Skin of body (tissue), 3 donors: ENCODE measurements at places on chromosomes 3 and 15. TPM values are rescaled to one million over a fixed set of nuclear protein-coding genes. Genes with fewer than 3 reads are reported as not detected.

The CDHR4 gene
- not detected for total RNA-seq

The TIMP4 gene
- total RNA-seq: 13.3 TPM

The AGTR1 gene
- total RNA-seq: 39.6 TPM

The TM4SF18 gene
- 16.6 TPM for total RNA-seq

The IL20RB gene
- 15.8 TPM for total RNA-seq

The OIP5 gene
- 3.2 TPM for total RNA-seq

- peak; percentile 37 for DNase-seq
Observed at GRCh38 chr3:160566499-160566898, 1.1 kb upstream of the KPNA4 start.

DNA sequence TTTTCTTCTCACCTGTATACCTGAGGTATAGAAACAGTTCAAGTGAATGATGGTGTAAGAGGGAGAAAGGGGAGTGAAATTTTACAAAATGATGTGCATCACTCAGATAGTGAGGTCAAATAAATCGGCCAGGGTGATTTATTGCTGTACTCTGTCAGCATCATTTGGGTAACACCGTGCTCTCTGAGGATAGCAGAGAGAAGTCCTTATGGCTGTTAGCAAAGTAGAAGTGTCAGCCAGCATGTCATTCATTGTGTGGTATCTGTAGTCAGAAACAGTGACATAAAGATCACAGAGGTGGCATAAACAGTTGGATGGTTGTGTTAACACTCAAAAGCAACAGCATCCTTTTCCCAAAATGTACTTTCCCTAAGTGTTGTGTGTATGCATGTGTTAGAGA, 53.4 kb downstream of the PSMD6 start:
- DNase-seq: no peak

DNA sequence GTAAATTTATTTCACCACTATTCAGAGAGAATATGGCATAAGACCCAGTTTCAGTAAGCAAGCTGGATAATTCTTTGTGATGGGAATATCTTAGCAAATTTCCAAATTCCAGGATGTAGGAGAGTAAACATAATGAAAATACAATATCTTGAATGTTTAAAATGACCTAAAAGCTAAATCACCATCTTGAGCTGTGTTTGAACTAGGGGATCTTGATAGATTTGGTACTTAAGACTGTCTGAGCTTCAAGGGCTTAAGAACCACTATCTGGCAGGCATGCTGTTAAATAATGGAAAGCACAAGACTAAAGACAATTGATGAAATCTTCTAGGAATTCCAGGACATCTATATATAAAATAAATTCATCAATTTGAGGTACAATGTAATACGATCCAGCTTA, 217.7 kb downstream of the ATP8B4 start:
- DNase-seq: no peak

DNA sequence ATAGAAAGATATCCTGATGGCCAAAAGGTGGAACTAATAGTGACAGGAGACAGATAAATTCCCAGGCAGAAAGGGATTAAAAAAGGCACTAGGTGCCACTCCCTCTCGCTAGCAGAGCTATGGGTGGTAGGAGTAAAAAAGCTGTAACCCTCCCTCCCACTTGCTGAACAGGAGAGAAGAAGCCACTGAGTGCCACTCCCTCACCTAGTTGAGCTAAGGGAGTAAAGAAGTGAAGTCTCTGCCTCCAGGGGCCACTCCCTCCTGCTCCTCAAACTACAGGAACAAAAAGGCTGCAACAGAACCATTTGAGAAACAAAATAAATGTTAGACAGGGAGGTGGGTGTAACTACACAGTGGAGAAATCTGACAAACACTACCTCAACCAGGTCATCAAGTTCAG, 276.2 kb upstream of the EPHA6 start:
- no peak for DNase-seq

- peak; percentile 10 for DNase-seq
Observed at GRCh38 chr15:45715528-45715927, 80.7 kb downstream of the SQOR start.

DNA sequence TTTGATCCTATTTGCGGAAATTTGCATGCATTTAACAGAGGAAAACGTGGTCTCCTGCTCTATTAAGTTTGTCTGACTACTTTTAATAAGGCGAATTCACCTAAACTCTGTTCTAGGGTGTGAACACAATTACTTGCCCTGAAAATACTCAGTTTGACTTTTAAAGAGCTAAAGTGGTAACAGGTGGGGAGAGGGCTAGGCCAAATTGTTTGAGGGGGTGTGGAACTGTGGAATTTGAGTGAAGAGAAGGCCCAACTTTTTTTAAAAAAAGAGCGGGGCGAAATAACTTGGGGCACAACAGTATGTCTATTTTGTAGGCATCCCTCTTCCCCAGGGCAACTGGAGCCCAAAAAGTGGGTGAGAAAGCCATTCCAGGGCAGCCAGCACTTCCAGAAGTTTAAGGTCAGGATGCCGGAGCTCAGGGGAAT, 580 bp upstream of the FXR1 start:
- no peak for DNase-seq

GRCh38 chr3:144843099-144843498, 871.5 kb downstream of the DIPK2A start:
- DNase-seq: no peak

DNA sequence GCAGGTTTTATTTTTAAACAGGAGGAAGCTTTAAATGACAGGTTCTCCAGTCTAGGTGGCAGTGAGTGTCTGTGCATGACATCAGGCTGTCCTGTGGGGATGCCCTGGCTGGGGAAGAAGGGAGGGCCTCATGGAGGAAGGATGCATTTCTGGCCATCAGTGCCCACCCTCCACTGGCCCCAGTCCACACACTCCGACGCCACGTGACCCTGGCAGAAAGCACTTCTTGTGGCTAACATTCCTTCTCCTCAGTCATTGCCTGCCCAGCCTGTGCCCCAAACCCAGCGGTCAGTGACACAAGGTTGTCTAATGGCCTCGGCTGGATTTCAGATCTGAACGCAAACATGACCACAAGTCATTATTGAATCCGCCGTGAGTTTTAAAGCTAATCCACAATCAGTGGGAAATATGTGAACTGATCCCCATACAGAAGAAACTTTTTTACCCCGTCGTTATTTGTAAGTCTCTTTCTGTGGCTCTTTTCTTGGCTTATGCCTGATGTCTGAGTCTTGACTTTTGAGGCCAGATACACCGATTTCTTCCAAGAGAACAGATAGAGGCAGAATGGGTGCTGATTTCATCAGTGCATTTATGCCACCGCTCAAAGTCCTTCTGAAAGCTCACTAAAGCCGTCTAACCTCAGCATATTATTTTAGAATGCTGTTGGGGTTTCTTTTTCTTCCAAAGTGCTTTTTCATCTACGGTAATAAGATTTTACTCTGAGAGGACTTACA, 17.3 kb upstream of the LRRK1 start:
- DNase-seq: no peak

GRCh38 chr15:96746665-96747064, 416.2 kb downstream of the NR2F2 start:
- DNase-seq: no peak

GRCh38 chr15:87416591-87417257, 839.8 kb downstream of the NTRK3 start:
- no peak for DNase-seq

DNA sequence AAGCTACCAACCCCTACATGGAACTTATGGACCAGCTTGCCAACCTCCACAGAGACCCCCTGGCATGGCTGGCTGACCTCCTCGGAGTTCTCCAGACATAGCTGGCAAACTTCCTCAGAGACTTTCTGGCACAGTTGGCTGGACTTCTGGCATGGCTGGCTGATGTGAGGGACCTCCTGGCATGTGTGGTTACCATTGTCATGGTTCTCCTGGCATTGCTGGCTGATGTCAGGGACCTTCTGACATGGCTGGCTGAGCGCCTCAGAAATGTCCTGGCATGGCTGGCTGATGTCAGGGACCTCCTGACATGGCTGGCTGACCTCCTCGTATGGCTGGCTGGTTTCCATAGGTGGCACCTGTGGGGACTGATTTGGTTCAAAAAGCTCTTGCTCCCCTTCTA, 17.5 kb downstream of the MAP1A start:
- no peak for DNase-seq

DNA sequence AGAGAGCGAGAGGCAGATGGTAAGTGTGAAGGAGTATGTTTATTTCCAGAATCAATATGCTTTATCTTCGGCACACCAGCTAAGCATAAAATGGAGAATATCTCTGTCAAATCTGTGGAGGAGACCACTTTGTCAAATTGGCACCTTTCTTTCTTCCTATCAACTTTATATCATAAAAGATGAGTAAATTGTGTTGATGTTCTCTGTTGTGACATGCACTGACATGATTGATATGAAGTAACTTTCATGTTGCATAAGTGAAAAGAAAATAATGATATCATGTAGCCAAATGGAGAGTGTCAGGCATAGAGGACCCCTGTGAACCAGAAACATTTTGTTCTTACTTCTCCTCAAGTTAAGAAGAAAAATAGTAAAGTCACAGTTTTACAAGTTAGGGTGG, 753.8 kb downstream of the ZNF385D start:
- no peak for DNase-seq

GRCh38 chr3:187369089-187369447, 883 bp downstream of the RTP4 start:
- no peak for DNase-seq

DNA sequence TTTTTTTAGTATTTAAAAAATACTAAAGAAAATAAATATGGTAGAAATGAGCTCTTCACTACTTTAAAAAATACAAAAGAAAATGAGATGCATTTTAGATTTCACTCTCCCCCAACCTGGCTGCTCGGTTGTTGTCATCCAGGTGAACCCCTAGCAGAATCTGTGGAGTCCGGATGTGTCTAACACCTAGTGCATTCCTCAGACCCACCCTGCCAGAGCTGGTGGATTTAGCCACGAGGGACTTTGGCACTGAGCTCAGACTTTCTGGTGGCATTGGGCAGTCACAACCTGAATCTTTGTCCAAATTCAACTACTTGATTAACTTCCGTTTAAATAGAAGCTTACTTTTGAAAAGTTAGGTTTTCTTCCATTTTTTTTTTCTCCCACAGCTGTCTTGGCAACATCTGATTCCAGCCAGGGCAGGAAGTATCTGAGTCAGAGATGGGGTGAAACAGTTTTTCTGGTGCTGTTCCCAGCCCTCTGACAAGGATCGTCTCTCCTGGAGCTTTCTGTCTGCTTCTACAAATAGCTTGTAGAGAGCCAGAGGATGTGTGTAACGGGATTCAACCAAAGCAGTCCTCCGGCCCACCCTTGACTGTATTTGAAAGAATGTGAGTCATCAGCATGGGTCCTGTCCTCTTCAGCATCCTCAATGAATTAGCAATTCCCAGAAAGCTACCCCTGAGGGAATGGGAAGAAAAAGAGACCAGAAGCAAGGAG, 301.8 kb upstream of the MCTP2 start:
- peak; percentile 43 for DNase-seq

GRCh38 chr15:69662645-69663000, 210.0 kb downstream of the RPLP1 start:
- DNase-seq: no peak

DNA sequence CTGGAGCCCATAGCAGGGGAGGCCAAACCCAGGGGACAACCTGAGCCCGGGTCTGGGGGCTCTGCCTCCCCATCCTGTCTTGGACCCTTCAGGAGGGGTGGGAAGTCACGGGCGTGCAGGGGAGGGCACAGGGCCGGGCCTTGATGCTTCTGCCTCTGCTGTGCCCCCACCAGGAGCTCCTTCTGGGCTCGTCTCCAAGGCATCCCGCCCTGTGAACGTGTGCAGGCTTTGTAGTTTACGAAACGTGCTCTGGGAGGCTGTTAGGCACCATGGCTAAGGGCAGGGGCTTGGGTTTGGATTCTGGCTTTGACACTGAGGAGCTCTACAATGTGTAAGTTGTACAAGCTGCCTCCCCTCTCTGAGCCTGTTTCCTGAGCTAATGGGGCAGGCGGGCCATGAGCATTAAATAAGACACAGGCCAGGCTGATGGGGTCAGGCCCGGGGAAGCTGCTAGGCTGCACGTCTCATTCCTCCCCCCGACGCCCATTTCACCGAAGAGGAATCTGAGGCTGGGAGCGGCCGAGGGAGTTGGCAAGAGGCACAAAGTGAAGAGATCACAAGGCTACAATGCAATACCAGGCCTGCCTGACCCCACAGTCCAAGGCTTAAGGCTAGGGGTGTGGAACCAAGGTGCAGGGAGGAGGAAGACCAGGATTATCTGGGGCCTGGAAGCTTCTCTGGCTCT, 19.6 kb downstream of the PLXND1 start:
- DNase-seq: no peak

DNA sequence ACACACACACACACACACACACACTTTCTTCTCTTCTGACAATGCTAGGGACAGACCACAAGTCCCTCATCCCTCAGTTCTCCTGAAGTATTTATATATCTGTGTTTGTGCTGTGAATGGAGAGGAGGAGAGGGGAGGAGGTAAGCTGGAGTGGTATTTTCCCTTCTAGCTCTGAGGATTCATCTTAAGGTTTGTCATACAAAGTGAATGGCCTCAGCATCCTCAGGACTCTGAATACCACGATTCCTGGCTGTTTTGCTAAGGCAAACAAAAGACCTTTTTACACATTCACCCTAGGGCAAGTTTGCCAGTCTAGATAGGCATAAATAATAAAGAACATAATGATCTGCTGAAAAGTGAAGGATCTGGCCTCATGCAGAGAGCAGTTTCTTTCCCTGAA, 65.7 kb upstream of the CHMP2B start:
- no peak for DNase-seq

GRCh38 chr3:94317017-94317416, 254.2 kb downstream of the NSUN3 start:
- DNase-seq: no peak

DNA sequence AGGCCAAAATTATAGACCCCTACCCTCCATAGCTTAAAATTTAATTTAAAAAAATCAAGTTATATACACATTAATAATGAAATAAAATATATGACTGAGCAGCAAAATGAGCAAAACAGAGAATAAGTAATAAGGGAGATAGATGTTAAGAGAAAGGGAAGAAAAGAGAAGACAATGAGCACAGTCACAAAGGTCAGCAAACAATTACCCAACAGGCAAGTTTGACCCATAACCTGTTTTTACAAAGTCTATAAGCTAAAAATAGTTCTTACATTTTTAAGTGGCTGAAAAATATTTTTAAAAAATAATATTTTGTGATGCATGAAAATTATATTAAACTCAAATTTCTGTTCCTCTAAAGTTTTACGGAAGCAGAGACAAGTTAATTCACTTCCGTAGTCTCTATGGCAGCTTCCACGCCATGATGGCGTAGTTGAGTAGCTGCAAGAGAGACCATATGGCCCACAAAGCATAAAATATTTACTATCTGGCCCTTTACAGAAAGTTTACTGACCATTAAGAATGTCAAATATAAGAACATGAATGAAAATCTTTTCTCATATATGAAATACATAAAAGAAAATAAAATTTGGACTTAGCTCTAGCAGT, 47.5 kb downstream of the ACAP2 start:
- DNase-seq: no peak

- DNase-seq: no peak
Observed at GRCh38 chr3:187795207-187795960, 50.1 kb upstream of the BCL6 start.

GRCh38 chr3:30620402-30621360, 14.3 kb downstream of the TGFBR2 start:
- DNase-seq: no peak

GRCh38 chr3:50487181-50487580, 16.3 kb downstream of the CACNA2D2 start:
- no peak for DNase-seq
